ENCODE measurements at places on chromosomes 4 and X.

DNA sequence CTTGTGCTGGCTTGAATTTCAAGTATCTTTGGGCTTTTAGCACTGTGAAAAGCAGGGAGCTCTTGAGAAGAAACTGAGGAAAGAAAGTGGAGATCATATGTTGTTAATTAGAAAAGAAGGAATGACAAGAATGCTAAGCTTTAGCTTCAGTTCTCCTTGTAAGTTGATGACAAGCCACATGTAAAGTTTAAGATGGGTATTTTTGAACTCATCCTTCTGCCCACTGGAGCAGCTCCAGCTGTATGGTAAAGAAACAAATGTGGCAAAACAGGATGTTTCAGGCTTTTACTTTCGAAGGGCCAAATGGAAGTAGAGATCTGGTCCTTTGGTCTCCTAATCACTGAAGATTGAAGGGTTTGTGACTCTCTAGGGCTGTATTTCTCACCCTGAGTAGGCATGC is 137.8 kb downstream of the GUCY2F start:
- no peak for DNase-seq

DNA sequence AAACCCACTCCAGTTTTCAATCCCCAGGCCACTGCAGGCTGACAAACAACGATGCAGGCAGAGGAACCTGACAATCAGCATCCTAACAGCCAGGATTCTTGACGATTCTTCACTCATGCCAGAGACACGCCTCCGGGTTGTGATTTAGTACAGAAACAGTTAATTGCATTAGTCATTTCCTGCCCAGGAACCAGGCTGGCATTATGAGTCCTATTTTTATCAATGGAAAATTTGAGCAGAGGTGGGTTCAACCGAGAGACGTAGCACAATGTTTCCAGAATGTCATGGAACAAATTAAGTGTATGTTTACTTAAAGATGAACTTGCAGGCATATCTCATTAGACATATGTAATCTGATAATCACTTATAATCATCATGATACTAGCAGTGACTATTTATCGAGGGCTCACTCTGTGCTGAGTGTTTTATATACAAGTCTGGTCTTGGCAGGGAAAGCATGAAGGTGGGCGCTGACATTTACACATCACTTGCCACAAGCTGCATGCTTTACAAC is 159.7 kb downstream of the NSUN7 start:
- DNase-seq, result peak; percentile 73

- peak; percentile 9 for DNase-seq
Observed at GRCh38 chrX:11558972-11559371, 106.7 kb downstream of the ARHGAP6 start.

DNA sequence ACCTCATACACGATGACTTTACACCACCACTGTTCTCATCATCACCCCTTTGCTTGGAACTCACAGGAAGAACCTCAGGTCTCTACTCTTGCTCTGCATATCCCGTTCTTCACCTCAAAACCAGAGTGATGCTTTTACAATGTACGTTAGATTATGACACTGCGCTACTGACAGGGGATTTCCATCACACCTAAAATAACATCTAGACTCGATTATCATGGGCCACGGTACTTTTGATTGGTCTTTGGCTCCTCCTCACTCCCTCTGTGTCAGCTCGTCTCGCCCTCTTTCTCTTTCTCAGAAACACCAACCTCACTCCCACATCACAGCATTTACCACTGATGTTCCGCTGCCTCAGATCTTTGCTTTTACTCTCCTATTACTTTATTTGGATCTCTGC is 172.4 kb downstream of the TLL1 start:
- DNase-seq, result no peak

GRCh38 chr4:67712000-67712625 is 11.2 kb upstream of the UBA6 start:
- no peak for DNase-seq

GRCh38 chr4:22070256-22070655 is 121.7 kb upstream of the KCNIP4 start:
- no peak for DNase-seq

- no peak for DNase-seq
Observed at GRCh38 chr4:22546299-22546698, 30.4 kb upstream of the ADGRA3 start.

- no peak for DNase-seq
Observed at GRCh38 chr4:169601016-169601771, 11.2 kb downstream of the NEK1 start.
